Left ventricle myocardium inferior (tissue), 1 donor: ENCODE measurements at places on chromosomes 11 and 22.

DNA sequence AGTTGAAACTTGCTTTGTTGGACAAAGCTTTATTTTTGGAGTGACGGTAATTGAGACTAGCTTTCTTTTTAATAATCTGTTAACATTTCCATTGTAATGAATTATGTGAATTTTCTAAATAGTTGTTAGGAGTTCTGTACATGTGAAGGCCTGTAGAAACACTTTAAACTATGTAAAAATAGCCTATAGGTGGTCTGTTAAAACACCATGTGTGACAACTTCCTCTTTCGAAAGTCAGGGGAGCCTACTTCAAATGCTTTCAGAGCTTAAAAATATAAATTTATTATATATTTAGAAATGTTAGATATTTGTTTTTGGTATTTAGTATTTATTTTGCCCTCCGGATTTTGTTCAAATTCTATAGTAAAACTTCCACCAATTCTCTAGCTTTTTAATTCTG is 28.7 kb downstream of the DDIAS start:
- DNase-seq, result no peak

DNA sequence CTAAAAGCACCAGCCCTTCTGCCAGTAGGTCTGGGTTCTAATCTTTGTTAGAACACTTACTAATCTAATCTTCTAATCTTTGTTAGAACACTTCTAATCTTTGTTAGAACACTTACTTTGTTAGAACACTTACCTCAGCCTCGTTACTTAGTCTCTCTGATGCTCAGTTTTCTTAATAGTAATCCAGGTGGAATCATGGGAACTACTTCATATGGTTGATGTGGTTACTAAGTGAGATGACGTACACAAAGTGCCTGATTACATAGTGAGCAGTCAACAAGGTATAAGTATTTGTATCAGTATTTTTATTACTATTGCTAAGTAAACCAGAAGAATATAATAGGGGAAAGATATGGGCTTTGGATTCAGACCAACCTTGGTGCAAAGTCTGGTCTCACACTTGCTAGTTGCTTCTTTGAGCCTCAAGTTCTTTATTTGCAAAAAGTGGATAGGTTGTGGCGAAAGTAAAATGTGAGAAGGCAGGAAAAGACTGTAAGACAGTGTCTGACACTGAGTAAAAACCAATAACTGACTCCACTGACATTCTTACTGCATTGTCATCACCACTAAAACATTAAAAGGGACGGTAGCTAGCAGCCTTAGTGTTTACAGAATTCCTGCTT is 83.7 kb downstream of the TRAF6 start:
- DNase-seq, result no peak

- no peak for DNase-seq
Measured at GRCh38 chr11:62419943-62420342, 1.1 kb downstream of the SCGB1A1 start.

GRCh38 chr11:563812-564578 is 3.2 kb downstream of the RASSF7 start:
- no peak for DNase-seq

- no peak for DNase-seq
Measured at GRCh38 chr11:117281159-117281558, 10.0 kb upstream of the BACE1-AS start.

DNA sequence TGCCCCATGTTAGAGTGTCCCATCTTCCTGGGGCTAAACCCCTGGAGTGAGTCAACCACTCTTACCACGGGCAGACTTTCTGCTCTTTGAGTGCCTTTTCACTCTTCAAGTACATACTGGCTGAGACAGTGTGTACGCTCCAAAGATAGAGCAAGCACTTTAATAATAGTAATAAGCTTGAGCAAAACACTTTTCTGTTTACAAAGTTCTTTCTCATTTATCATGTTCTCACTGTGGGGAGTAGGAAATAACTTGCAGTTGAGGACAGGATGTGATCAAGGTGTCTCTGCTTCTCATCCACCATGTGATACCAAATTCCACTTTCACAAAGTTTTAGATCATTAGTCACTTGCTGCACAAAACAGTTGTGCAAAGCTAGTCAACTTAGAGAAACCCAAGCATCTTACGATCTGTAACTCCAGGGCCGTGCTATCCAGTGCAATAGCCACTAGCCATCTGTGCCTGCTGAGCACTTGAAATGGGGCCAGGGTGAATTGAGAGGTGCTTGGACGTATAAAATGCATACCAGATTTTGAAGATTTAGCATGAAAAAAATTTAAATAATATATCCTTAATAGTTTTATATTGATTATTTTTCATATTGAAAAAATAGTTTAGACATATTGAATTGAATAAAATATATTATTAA is 135.3 kb downstream of the KIF18A start:
- DNase-seq, result no peak

- no peak for DNase-seq
Measured at GRCh38 chr11:92489826-92490399, 265.3 kb downstream of the FAT3 start.

- peak; percentile 57 for DNase-seq
Measured at GRCh38 chr22:18024276-18024939, at the start of gene MICAL3. TSS of gene MICAL3 (minus strand) at chr22:18024561. CDS start at chr22:17906812, 117,749 bp downstream.

DNA sequence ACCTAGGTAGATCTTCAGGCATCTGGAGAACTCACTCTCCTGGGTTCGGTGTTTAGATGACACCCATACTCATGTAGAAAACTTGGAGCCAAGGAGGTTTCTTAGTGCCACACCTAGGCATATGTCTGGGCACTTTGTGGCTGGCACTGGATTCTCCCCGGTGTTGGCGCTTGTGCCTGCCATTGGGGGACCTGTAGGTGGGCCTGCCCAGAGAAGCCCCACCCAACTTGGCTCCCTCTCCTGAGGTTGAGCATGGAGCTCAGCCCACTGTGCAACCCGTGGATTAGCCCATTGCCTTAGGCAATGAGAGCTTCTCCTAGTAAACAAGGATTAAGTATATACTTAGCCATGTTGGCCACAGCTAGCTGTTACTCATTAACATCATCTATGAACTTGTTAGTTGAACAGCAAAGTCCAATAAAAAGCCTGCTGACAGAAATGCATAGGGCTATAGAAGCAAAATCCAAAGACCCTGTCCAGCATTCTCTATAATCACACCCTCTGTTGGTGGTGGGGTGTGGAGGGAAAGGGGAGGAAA is 335.5 kb upstream of the CHORDC1 start:
- DNase-seq, result no peak

DNA sequence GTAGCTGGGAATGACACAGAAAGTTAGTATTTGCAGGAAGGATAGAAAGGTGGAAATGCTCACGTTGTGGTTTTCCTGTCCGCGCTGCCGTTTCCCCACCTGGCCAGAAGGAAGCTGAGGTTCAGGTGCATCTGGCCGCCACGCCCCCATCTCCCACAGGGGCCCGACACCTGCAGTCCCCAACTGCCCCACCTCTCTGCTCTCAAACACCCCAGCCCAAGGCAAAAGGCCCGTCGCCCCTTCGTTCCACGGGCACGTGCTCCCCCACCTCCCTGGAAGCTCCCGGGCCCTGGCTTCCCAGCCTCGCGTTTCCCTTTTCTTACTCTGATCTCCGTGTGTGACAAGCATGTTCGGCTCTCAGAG is 985.1 kb downstream of the BRD1 start:
- DNase-seq, result no peak

- no peak for DNase-seq
Measured at GRCh38 chr11:47538741-47539565, 14.0 kb downstream of the CELF1 start.
